ENCODE measurements at places on chromosomes 12 and 14.

DNA sequence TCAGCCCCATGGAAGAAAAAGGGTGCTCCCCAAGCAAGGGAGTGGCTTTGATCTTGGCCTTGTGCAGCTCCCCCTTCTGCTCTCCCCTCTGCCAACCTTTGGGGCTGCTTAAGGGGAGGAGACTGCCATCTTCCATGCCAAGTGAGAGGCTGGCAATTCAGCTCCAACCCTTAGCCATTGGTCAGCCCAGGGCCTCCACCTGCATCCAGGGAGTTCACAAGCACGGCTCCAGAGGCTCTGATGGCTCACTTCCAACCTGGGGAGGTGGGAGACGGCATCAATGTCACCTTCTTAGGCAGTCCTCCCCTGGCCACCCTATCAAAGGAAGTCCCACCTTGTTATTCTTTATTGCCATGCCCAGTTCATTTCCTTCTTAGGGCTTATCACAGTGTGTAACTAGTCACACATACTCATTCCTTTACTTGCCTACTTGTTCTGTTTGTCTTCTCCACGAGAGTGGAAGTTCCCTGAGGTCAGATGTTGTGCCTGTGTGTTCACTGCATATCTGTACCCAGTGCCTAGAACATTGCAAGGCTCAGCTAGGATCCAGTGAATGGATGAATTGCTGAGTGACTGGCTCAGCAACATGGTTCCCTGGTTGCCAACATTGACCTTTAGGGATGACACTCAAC lies 5.0 kb downstream of the HDAC7 start:
- DNase-seq: no peak

- no peak for DNase-seq
Measured at GRCh38 chr14:24284501-24285035, 13.2 kb upstream of the RABGGTA start.

- no peak for DNase-seq
Measured at GRCh38 chr14:103825101-103825500, 22.3 kb downstream of the PPP1R13B start.

- DNase-seq: no peak
Measured at GRCh38 chr14:36751106-36751505, 89.4 kb downstream of the PAX9 start.

GRCh38 chr14:61889914-61890351 lies 127.7 kb downstream of the SNAPC1 start:
- no peak for DNase-seq

GRCh38 chr14:92207012-92207927 lies 85.5 kb downstream of the CPSF2 start:
- no peak for DNase-seq

DNA sequence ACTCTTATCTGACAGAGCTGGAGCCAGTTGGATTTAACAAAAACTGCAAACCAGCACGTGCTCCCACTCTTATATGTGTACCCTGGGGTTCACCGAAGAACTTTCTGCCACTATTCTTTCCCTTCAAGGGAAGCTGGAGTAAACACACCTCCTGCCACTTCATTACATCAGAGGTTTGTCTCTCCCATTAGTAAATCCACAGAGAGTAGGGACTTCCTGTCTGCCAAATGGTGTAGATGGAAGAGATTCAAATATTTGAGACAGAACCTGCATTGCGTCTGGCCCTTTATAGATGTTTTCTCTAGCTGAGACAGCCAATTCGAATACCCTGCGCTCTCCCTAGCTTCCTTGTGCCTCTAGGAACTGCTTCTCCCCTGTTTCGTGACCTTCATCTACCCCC lies 29.1 kb upstream of the AEBP2 start:
- DNase-seq: no peak

DNA sequence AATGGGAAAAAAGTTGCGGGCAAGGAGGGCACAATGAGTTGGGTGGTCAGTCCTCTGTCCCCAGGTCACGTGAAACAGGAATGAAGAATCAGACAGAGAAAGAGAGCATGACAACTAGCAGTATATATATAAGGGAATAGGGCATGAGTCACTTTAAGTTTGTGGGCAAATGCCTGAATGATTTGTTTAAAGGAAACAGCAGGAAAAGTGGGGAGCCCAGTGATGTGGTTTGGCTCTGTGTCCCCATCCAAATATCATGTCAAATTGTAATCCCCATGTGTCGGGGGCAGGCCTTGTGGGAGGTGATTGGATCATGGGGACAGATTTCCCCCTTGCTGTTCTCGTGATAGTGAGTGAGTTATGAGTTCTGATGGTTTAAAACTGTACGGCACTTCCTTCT lies 195.3 kb upstream of the IGF1 start:
- DNase-seq: no peak

GRCh38 chr12:18221726-18222125 lies 39.6 kb upstream of the PIK3C2G start:
- DNase-seq: no peak

GRCh38 chr12:11695321-11695720 lies 45.8 kb downstream of the ETV6 start:
- DNase-seq: no peak

DNA sequence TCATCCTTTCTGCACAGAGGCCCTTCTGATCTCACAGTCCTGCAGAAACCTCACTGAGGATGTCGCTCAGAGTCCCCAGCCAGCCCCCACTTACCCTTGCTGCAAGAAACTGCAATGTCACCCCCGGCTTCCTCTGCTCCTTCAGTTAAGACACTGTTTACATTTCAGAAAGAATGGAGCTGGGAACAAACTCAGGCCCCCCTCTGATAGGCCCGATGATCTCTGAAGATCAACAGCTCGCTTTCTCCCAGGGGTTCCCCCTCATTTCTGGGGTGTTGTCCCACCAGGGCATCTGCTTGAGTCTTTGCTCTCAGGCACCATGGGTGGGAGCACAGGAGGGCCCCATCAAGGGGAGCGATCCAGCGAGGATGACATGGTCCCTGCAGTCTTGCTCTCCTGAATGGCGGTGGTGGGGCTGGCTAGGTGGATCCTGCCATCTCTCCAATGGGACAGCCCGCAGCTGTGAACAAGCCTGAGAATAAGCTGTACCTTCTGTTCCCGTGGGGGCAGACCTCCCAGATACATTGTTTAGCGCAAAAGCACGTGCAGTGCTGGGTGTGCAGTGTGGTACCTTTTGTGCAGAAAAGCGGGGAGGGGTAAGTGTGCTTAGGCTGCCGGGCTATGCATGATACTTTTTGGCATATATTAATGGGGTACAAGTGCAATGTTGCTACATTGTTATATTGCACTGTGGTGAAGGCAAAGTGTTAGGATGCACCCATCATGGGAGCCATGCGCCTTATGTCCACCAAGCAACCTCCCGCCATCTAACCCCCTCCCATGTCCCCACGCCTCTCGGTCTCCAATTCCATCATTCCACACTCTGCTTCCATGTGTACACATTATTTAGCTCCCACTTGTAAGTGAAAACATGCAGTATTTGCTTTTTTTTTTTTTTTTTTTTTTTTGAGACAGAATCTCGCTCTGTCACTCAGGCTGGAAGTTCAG lies 6.7 kb upstream of the NCOR2 start:
- DNase-seq: no peak

DNA sequence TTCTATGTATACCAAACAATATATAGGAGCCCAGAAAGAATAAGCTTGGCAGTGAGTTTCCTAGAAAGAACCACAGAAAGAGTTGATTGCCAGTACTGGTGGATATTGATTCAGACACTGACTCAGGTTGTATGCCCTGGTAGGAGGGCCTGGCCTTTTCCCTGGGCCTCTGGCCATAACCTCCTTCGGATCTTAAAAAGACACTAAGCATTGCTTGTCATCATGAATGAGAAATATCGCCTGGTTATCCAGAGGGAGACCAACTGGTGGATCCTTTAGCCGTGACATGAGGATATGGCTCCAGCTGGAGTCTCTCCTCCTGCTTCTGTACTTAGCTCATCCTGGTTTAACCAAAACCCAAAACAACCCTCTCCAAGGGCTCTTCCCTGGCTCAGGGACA lies 231.5 kb downstream of the MSRB3 start:
- DNase-seq: no peak

GRCh38 chr12:89195470-89195869 lies 156.8 kb downstream of the DUSP6 start:
- no peak for DNase-seq

DNA sequence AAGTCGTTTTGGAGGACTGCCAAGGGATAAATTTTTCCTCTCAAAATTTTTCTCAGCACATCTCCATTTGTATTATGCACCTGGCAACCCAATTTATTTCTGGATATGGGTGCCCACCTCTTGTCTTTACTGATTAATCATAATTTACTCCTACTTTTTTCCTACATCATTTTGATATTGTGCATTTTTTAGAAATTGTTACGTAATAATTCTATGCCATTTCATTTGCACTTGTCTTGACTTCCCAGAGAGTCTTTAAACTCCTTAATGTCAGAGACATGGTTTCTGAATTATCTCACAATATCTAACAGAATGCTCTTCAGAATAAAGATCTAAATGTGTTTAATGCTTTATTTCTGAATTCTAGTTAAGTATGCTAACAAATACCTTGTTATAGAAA lies 113.1 kb downstream of the TMTC3 start:
- DNase-seq: no peak

DNA sequence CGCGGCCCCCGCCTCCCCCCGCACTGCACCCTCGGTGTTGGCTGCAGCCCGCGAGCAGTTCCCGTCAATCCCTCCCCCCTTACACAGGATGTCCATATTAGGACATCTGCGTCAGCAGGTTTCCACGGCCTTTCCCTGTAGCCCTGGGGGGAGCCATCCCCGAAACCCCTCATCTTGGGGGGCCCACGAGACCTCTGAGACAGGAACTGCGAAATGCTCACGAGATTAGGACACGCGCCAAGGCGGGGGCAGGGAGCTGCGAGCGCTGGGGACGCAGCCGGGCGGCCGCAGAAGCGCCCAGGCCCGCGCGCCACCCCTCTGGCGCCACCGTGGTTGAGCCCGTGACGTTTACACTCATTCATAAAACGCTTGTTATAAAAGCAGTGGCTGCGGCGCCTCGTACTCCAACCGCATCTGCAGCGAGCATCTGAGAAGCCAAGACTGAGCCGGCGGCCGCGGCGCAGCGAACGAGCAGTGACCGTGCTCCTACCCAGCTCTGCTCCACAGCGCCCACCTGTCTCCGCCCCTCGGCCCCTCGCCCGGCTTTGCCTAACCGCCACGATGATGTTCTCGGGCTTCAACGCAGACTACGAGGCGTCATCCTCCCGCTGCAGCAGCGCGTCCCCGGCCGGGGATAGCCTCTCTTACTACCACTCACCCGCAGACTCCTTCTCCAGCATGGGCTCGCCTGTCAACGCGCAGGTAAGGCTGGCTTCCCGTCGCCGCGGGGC lies at the start of gene FOS:
Gene FOS (plus strand): TSS at position 407 of the 731 bp plus-strand sequence. CDS start 155 bp downstream, at position 562.
- no peak for DNase-seq

- no peak for DNase-seq
Measured at GRCh38 chr14:68841016-68841809, 48.3 kb upstream of the ZFP36L1 start.

- DNase-seq: no peak
Measured at GRCh38 chr14:50865391-50866076, 6.3 kb upstream of the ABHD12B start.

DNA sequence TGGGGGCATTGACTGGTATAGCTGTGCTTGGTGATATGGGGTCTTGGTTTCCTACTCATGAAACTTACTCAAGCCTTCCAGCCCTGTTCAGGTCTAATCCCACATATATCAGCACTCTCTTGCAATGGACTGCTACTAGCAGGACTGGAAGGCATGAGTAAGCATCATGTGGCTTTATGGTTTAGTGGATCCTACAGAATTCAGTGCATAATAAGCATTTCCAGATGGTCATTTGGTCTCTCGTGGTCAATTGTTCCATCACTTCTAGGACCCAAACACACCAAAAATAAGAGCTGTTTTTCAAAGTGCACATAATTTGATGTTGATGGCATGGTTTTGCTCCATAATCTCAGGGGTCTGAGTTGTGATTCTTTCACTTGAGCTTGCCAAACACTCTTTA lies 114.4 kb downstream of the LMNTD1 start:
- no peak for DNase-seq

DNA sequence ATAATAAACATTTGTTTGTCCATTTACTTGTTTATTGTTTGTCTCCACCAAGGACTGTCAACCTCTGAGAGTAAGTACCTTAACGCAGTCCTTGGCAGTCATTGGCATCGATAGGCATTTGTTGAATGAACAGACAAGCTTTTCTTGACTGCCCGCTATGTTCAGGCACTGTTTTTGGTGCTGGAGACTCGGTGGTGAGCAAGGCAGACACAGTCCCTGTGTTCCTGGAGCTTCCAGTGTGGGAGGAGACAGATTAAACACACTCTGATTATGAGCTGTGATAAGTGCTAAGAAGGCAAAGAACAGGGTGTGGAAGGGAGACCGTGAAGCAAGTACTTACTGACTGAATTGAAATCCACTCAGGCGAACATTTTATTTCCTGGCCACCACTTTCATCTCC lies 1.2 kb downstream of the ATP6V0A2 start:
- no peak for DNase-seq

- DNase-seq: no peak
Measured at GRCh38 chr12:5503774-5504173, 71.9 kb downstream of the NTF3 start.

DNA sequence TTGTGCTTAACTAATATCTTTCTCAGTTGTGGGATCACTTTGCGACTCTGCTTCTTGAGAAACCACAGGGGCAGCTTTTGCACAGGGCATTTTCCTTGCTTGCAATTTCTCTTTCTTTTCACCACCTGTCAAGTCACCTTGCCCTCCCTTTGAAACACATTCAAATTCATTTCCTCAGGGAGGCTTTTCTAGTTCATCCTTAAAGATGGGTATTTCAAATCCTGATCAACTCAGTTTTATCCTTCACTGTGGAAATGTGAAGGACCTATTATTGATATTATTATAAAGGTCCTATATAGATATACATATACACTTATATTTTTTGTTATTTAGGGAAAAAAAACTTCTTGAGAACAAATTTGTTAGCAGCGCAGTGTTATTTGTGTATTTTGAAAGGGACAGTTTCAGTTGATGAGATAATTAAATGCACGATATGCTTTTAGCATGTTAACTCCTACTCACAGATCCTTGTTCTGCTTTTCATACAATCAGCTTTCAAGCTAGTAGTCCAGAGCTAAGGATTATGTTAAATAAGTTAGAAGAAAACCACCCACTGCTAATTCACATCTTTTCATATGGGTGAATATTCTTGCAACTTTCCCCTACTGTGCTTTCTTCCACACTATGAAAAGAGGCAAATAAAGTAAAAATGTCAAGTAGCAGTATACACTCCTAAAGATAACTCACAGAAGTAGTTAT lies 501.4 kb upstream of the RGS6 start:
- DNase-seq: no peak

DNA sequence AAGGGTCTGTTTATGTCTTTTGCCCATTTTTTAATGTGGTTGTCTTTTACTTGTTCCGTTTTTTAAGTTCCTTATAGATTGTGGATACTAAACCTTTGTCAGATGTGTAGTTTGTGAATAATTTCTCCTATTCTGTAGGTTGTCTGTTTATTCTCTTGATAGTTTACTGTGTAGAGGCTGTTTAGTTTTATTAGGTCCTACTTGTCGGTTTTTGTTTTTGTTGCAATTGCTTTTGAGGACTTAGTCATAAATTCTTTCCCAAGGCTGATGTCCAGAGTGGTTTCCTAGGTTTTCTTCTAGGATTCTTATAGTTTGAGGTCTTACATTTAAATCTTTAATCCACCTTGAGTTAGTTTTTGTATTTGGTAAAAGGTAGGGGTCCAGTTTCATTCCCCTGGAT lies 33.9 kb downstream of the SLC39A9 start:
- no peak for DNase-seq
